ENCODE measurements at places on chromosomes 12 and 14.

GRCh38 chr12:11655842-11656241 lies 6.4 kb downstream of the ETV6 start:
- DNase-seq: no peak

- DNase-seq: no peak
These were observed 8.1 kb downstream of the AVIL start for GRCh38 chr12:57810450-57810849.

DNA sequence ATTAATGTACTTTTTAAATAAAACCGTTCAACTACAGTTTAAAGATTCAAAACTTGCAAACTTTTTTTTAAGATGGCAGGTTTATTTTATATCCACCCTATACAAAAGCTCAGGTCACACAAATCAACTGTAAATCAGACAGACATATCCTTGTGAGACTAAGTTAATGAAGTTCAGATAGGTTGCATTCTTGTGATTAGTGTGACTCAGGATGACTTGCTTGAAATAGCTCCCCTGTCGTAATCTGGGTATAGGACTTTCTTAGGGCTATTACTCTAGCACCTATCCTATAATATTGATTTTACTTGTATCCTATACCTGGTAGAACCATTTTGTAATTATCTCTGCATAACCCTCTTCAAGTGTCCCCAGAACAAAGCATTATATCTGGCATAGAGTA lies 9.5 kb upstream of the PRKD1 start:
- DNase-seq: no peak

DNA sequence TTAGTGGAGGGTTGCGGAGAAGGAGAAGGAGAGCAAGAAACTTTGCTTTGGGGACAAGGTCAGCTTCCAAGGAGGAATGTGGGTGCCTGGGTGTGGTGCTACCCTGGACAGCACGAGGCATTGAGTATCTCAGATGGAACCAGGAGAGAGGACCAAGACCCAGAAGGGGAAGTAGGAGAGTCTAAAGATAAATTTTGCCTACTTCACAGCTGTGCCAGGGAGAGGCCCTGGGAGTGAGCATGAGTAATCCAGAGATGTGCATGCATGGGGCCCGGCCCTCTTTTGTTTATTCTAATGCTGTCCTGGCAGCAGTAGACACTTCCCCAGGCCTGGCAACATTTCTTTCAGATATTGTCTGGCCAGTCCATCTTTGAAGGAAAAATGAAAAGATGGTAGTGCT lies 49.5 kb upstream of the GNPNAT1 start:
- no peak for DNase-seq

GRCh38 chr12:31533470-31533869 lies 57.5 kb downstream of the DENND5B start:
- DNase-seq: no peak

GRCh38 chr12:31663576-31663975 lies 4.1 kb downstream of the ETFBKMT start:
- no peak for DNase-seq

DNA sequence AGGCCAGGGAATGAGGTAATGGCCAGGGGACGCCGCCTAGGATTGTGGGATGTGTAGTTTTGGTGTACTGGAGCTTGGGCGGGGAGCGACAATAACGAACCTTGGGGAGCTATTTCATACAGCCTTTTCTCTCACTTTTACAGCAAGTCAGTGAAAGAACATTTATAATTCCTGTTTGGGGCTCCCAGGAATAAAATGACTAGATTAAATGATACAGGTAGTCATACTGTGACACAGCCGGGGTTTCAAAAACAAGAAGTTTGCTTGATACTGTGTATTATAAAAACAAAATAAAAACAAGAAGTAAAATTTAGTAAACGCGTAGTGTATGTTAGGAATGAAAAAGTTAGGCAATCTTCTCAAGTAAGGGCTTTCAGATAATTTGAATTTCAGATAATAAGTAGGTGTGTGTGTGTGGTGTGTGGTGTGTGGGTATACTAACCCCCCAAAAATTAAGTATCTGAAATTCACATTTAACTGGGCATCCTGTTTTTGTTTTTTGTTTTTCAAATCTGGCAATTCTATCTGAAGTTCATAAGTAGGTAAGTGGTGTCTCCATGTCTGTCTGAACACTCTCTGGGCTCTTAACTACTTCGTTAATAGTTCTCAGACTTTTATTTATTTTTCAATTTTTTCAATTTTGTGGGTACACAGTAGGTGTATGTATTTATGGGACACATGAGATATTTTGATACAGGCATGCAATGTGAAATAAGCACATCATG lies 458 bp upstream of the DCTN2 start:
- no peak for DNase-seq

- no peak for DNase-seq
These were observed 51.1 kb downstream of the BRMS1L start for GRCh38 chr14:35877276-35877675.

DNA sequence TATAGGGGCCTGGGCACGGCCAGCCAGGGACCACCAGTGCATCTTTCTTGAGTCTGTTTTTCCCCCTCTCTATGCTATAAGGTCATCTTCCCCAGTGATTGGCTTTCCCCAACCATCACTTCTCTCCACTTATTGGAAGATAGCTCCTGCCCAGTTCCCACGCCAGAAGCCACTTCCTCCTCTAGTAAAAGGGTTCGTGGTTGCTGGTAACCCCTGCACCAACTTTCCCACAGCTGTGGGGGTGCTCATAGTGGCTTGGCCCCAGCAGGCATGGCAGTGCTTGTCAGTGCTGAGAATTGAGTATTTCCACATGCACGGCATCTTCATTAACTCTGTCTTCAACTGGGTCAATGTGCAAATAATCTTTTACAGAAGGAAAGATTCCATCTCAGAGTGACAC lies 215.4 kb downstream of the FOXN3 start:
- no peak for DNase-seq

- no peak for DNase-seq
These were observed 23.8 kb upstream of the MGST1 start for GRCh38 chr12:16323638-16324037.

DNA sequence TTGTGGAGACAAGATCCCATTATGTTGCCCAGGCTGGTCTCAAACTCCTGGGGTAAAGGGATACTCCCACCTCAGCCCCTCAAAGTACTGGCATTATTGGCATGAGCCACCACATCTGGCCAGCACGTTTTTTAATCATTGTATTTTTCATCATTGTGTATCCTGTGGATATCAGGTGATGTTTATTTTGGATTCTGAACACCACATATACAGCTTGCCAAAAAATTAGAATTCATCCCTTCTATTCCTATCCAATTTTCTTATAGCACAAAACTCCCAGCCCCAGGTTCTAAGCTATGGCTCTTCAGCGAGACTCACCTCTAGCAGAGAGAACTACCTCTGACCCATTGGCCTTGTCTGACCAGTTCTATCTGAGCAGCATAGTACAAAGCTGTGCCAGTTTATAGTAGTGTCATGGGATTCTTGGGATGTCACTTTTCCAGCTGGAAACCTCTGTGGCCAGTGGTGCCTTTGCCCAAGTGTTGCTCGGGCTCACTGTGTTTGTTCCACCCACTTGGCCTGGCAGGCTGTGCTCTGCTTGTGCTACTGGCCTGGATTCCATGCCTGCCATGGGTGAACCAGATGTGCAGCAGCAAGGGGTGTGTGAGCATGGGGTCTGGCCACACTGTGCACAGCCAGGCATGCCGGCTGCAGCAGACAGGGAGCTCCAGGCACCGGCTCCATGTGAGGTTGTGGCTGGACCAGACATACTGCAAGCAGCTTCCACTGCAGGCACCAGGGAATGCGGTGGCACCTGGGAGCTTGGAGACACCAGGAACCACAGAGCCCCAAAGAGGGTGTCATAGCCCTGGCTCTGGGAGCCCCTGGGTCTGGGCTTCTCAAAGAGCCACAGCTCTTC lies 37.2 kb downstream of the TIMELESS start:
- DNase-seq: no peak

GRCh38 chr12:15977999-15978951 lies 67.1 kb downstream of the DERA start:
- no peak for DNase-seq

DNA sequence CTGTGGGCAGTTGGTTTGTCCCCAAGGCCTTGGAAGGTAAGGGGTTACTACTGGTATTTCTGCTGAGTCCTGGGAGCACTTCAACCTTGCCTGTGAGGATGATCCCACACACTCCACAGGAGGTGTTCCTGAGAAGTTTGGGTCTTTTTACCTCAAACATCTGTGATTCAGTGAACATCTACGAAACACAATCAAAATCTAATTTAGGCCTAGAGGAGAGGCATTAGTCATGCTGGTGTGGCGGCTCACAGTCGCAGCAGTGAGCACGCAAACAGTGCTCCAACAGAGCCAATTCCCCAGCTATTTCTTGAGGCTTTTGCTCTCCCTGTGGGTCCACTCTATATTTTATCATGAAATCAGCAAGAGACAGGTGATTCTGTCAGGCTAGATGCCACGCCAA lies 107.6 kb downstream of the APAF1 start:
- no peak for DNase-seq

DNA sequence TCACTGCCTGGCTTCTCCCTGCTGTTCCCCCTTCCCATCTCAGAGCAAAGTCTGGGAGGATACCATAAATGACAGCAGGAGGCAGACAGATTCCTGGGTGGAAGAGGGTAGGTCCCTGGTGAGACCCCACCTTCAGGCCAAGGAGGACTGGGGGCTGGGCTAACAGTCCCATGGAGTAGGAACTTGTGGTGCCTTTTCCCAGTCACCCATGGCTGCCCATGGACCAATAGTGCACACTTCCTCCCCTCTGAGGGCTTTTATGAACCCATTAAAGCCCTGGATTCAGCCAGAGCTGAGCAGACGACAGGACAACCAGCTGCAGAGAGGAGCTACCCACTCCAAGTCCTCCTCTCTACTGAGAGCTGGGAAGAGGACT lies 36.6 kb upstream of the OR5AU1 start:
- DNase-seq: peak; percentile 27

- DNase-seq: no peak
These were observed 85.1 kb upstream of the WSCD2 start for GRCh38 chr12:108043750-108044533.

DNA sequence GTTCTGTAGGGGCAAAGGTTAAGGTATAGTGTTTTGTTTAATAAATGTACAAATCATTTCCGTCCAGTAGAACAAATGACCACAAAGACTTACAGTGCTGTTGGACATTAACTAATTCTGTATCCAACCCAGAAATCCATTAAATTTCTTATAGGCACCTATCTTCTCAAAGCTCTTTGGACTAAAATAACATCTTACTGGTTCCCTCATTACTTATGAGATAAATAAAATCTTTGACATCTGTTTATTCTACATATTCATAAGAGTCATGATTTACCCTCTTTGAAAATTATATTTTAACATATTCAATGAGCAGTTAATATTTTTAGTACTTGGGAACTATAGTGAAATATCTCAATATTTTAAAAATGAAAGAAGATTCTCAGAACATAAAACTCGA lies 102.7 kb upstream of the G2E3 start:
- DNase-seq: no peak

GRCh38 chr14:75295061-75295461 lies 16.4 kb downstream of the FOS start:
- DNase-seq: peak; percentile 71

- no peak for DNase-seq
These were observed 173.8 kb downstream of the NAV3 start for GRCh38 chr12:78004249-78005093.

DNA sequence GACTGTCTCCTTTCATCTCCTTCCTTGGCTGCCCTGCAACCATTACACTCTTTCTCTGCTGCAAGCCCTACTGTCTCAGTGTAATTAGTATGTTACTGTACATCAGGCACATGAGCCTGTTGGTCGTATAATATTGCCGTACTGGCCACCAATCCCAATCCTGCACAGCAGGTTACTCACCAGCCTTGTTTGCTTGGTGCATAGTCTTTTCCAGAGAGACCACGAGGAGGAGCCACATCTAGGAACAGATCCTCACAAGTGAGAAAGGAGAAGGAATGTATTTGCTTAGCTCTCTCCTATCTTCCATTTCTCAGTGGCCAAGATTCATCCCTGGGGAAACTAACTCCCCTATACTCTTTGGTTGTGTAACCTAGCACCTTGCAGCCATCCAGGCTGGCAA lies 33.0 kb upstream of the BICDL1 start:
- DNase-seq: no peak

DNA sequence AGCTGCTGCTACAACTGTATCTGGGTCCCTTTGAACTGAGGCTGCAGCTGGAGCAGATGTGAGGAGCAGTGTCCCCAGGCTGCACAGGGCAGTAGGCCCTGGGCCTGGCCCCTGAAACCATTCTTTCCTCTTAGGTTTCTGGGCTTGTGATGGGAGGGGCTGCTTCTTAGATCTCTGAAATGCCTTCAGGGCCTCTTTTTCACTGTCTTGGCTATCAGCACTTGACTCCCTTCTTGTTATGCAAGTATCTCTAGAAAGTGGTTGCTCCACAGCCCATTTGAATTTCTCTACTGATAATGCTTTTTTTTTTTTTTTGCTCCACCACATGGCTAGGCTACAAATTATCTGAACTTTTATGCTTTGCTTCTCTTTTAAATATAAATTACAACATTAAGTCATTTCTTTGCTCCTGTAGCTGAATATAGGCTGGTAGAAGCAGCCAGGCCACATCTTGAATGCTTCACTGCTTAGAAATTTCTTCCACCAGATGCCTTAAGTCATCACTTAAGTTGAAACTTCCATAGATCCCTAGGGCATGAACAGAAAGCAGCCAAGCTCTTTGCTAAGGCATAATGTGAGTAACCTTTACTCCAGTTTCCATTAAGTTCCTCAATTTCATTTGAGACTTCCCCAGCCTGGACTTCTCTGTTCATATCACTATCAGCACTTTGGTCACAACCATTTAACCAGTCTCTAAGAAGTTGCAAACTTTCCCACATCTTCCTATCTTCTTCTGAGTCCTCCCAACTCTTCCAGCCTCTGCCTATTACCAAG lies 41.1 kb downstream of the ACSM4 start:
- DNase-seq: no peak

GRCh38 chr14:75431827-75432226 lies 4.0 kb downstream of the JDP2 start:
- no peak for DNase-seq

- no peak for DNase-seq
These were observed 83.2 kb downstream of the ITPR2 start for GRCh38 chr12:26749781-26750180.

- DNase-seq: peak; percentile 55
These were observed 1.8 kb downstream of the TBC1D30 start for GRCh38 chr12:64826234-64826633.

DNA sequence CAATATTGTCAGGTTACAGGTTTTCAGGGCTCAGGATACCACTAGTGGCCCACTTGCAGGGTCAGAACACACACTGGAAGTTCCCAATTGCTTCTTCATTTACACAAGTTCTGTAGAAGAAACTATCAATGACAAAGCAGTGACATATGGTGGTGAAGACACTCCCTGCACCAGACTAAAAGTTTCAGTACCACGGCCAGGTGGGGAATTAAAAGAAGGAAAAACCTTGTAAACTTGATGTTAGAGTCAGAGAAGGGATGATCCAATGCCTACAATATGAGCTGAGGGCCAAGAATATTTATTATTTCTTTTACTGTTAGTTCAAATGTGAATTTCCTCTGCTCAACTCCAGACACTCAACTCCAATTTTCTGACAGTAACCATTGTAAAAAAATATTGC lies 31.8 kb upstream of the CHST11 start:
- no peak for DNase-seq

GRCh38 chr12:5648692-5649359 lies 216.9 kb downstream of the NTF3 start:
- DNase-seq: peak; percentile 49

GRCh38 chr12:64452559-64453329 lies 824 bp downstream of the TBK1 start:
- DNase-seq: peak; percentile 32

- DNase-seq: peak; percentile 77
These were observed 80.6 kb downstream of the APAF1 start for GRCh38 chr12:98725476-98726247.
